ENCODE measurements at places on chromosomes 2 and 18. TPM values are rescaled to one million over a fixed set of nuclear protein-coding genes. Genes with fewer than 3 reads are reported as not detected.
A peak's percentile ranks its signal among the peaks of the same experiment; 100 is the strongest.

- H3K36me3 ChIP-seq: peaks cover 1% of the 10 kb centered on the region
- H3K4me1 ChIP-seq: no peaks in the 10 kb centered on the region
- no peak for DNase-seq
- H3K27me3 ChIP-seq: peaks cover 25% of the 10 kb centered on the region
- no peak overlapping the region for H3K4me3 ChIP-seq
- H3K27ac ChIP-seq: no peak overlapping the region
These were observed 19.6 kb upstream of the YPEL5 start for GRCh38 chr2:30127016-30127893.

The TUBA4B gene
- not detected for total RNA-seq

- H3K4me3 ChIP-seq: no peak overlapping the region
- H3K27ac ChIP-seq: no peak overlapping the region
- no peak for DNase-seq
- H3K4me1 ChIP-seq: no peaks in the 10 kb centered on the region
- no peaks in the 10 kb centered on the region for H3K27me3 ChIP-seq
These were observed 83.1 kb downstream of the TPO start for GRCh38 chr2:1496359-1496821.

- H3K36me3 ChIP-seq: no peaks in the 10 kb centered on the region
- H3K27me3 ChIP-seq: no peaks in the 10 kb centered on the region
- no peak overlapping the region for H3K27ac ChIP-seq
- no peak overlapping the region for H3K4me3 ChIP-seq
These were observed 400.3 kb downstream of the NCKAP5 start for GRCh38 chr2:133167990-133168389.

The MC5R gene
- not detected for total RNA-seq

DNA sequence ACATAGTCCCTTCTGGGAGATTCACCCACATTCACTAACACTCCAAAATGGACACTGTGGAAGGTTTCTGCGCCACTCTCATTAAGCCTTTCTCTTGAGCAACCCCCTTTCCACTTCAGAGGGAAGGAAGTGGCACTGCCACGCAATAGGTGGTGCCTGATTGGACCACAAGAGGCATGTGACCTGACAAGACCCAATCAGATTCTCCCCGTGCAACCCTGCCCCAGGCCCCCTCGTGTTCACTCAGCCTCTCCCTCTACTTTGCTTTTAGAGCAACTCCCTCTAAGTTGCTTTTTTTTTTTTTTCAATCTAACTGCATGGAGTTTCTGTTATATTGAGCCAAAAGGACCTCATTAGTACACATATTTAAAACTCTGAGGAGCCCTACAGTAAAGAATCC is 158.0 kb downstream of the EN1 start:
- no peak for DNase-seq
- no peaks in the 10 kb centered on the region for H3K4me1 ChIP-seq
- no peaks in the 10 kb centered on the region for H3K36me3 ChIP-seq
- no peaks in the 10 kb centered on the region for H3K27me3 ChIP-seq

The PSMA8 gene
- total RNA-seq: 1.3 TPM

GRCh38 chr2:218363736-218364135 is 7.1 kb downstream of the CATIP start:
- no peak overlapping the region for H3K4me3 ChIP-seq
- no peak for DNase-seq
- peaks cover 10% of the 10 kb centered on the region for H3K27me3 ChIP-seq
- H3K4me1 ChIP-seq: peaks cover 16% of the 10 kb centered on the region
- H3K27ac ChIP-seq: no peak overlapping the region
- no peaks in the 10 kb centered on the region for H3K36me3 ChIP-seq

- H3K36me3 ChIP-seq: peaks cover 32% of the 10 kb centered on the region
- DNase-seq: no peak
- no peaks in the 10 kb centered on the region for H3K27me3 ChIP-seq
- no peak overlapping the region for H3K4me3 ChIP-seq
- H3K4me1 ChIP-seq: no peaks in the 10 kb centered on the region
These were observed 62.3 kb upstream of the CCDC195 start for GRCh38 chr2:224778474-224778877.

GRCh38 chr2:7609974-7610373 is 692.8 kb downstream of the RNF144A start:
- no peaks in the 10 kb centered on the region for H3K36me3 ChIP-seq
- no peak for DNase-seq
- H3K4me3 ChIP-seq: peak overlapping the region; percentile 20
- H3K27me3 ChIP-seq: no peaks in the 10 kb centered on the region

- H3K27ac ChIP-seq: no peak overlapping the region
- H3K27me3 ChIP-seq: peaks cover 9% of the 10 kb centered on the region
- DNase-seq: no peak
- H3K36me3 ChIP-seq: no peaks in the 10 kb centered on the region
These were observed 35.5 kb upstream of the GNAL start for GRCh38 chr18:11653521-11653920.

The IGFBP2 gene
- total RNA-seq: 115 TPM

DNA sequence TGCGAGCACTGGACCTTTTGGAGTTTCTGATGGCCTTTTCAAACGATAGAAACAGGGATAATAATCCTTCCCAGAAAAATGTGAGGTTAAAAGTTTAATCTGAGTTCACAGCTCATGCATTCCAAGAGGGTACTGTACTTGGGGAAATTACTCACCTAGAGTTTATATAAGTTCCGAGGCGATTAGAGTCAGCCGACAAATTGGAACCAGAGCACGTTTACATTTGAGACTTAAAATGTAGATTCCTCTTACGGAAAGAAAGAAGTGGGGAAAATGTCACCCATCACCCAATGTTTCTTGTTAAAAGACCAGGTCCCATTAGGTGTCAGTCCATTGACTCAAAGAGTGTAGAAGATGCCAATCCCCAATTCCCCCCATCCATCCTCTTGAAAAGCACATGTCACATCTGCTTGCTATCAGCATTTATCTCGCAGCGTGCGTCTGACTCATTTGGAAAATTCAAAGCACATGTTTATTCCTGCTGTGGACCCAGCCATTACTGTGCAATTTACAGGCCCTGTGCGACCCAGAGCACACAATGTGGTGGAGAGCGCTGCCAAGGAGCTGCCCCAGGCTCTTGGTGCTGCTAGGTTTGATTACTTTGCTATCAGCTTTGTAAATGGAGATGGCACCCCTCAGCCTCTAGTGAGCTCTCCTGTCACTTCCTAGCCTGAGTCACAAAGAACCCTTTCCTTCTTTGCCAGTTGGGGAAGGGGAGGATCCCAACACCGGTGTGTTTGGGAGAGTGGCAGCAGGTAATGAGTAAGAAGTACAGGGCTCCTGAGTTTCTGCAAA is 104.8 kb downstream of the COLEC12 start:
- no peak overlapping the region for H3K27ac ChIP-seq
- peaks cover 23% of the 10 kb centered on the region for H3K27me3 ChIP-seq
- H3K4me1 ChIP-seq: no peaks in the 10 kb centered on the region
- no peak for DNase-seq
- no peak overlapping the region for H3K4me3 ChIP-seq

DNA sequence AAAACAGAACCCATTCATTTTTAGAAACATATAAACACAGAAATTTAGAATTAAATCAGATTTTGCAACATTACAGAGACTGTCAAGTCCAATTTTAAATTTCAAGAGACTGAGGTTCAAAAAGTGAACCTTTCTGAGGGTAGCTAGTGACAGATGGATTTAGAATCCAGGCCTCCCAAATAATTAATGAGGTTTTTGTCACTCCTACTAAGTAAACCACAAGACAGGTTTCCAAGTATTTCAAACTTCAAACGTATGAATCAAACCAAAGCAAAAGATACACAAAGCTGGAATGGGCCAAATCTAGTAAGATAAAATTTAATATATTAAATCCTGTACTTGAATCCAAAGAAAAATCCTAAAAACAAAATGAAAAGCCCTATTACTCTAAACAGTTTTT is 25.3 kb downstream of the PPP4R3B start:
- no peak for DNase-seq
- no peaks in the 10 kb centered on the region for H3K27me3 ChIP-seq
- H3K4me1 ChIP-seq: peaks cover 20% of the 10 kb centered on the region
- no peak overlapping the region for H3K27ac ChIP-seq

DNA sequence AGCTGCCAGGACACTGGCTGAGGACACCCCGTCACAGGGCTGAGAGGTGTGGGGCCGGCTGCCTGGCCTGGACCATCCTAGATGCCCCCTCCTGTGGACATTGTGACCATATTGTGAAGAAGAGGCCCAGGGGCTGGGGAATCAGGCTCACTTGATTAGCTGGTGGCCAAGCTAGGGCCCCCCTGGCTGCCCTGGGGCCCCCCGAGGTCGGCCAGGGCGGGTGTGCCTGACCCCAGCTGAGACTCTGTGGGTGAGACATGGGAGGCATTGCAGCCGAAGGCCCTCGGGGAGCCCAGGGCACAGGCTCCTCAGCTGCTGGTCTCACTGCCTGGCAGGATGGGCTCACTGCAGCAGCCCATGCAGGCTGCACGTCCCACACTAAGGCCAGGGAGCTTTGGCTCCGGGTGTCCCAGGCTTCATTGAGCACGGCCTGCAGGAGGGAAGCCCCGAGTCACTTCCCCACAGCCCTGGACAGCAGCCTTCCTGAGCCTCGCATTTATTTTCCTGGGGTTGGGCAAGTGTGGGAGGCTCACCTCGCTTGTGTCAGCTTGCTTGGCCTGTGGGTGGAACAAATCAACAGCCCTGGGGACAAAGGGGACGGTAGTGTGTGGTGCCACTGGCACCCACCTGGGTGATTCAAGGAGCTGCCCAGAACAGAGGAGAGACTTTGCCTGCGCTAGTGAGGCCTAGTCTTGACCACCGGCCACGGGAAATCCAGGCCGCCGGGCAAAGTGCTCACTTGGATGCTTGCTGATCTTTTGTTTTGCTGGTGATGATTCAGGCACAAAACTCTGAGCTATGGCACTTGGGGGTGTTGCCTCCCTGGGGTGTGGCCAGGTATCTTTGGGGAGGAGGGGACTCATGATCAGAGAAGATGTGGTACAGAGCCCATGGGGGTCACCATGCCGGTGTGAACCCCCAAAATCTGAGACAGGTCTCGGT is 1.3 kb downstream of the GAL3ST2 start:
- no peaks in the 10 kb centered on the region for H3K4me1 ChIP-seq
- DNase-seq: no peak
- H3K36me3 ChIP-seq: no peaks in the 10 kb centered on the region
- H3K27me3 ChIP-seq: peaks cover 2% of the 10 kb centered on the region

DNA sequence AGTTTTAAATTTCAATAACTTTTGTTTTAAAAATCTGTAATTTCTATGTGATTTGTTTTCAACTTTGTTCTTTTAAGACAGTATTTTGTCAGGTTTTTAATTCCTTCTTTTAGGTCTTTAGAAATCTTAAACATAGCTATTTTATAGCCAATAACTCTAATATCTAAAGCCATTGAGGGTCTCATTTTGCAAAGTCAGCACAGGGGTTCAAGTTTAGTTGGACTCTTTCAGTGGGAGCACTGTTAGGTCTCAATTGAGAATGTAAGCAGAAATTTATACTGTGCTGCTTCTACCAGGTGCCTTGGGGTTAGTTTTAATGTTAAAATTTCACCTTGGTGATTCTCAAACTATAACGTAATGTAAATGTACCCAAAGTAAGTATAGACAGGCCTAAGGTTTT is 105.3 kb upstream of the DNMT3A start:
- no peak overlapping the region for H3K4me3 ChIP-seq
- peaks cover 22% of the 10 kb centered on the region for H3K36me3 ChIP-seq

- DNase-seq: no peak
- H3K4me1 ChIP-seq: peaks cover 5% of the 10 kb centered on the region
- H3K36me3 ChIP-seq: no peaks in the 10 kb centered on the region
- peaks cover 26% of the 10 kb centered on the region for H3K27me3 ChIP-seq
- H3K27ac ChIP-seq: no peak overlapping the region
These were observed 139.7 kb downstream of the BCL11A start for GRCh38 chr2:60413814-60414168.

DNA sequence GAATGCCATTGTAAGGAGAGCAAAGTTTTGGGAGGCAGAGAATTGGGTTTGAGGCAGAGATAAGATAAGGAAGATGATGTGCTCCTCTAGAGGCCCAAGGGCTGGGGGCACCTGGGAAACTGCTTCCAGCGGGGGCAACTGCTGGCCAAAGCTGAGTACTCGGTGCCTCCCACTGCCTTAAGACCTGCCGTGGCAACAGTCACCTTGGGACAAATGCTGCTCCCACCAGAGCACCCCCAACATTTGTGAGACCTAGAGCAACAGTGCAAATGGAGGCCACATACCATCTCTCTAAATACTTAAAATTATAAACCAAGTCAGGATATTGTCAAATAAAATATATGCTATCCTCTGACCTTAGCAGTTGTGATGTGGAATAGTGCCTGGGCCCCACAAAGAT is 127.1 kb downstream of the CAPN13 start:
- DNase-seq: no peak
- no peaks in the 10 kb centered on the region for H3K27me3 ChIP-seq
- H3K4me3 ChIP-seq: no peak overlapping the region
- H3K27ac ChIP-seq: no peak overlapping the region
- H3K4me1 ChIP-seq: no peaks in the 10 kb centered on the region

GRCh38 chr18:44781886-44782285 is 101.2 kb downstream of the SETBP1 start:
- H3K27ac ChIP-seq: no peak overlapping the region
- peaks cover 3% of the 10 kb centered on the region for H3K4me1 ChIP-seq
- H3K4me3 ChIP-seq: no peak overlapping the region
- no peak for DNase-seq
- no peaks in the 10 kb centered on the region for H3K36me3 ChIP-seq

DNA sequence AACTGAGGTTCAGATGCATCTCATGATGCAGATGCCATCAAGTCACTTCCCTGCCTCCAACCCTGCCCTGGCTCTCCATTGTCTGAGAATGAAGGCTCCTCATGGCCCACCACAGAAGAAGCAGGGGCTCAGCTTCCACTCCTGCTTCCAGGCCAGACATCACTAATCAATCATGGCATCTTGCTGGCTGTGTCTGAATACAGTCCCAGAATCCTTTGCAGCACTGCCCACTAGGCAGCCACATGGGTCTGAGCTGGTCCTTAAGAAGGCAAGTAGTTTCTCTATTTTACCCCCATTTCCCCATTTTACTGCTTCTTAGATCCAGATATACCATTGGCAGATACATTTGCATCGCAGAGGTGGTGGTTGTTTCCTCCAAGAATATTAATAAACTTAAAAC is 7.3 kb downstream of the ASPRV1 start:
- peaks cover 29% of the 10 kb centered on the region for H3K27me3 ChIP-seq
- H3K4me3 ChIP-seq: no peak overlapping the region
- DNase-seq: no peak
- H3K36me3 ChIP-seq: no peaks in the 10 kb centered on the region
- no peak overlapping the region for H3K27ac ChIP-seq
- H3K4me1 ChIP-seq: peaks cover 6% of the 10 kb centered on the region

DNA sequence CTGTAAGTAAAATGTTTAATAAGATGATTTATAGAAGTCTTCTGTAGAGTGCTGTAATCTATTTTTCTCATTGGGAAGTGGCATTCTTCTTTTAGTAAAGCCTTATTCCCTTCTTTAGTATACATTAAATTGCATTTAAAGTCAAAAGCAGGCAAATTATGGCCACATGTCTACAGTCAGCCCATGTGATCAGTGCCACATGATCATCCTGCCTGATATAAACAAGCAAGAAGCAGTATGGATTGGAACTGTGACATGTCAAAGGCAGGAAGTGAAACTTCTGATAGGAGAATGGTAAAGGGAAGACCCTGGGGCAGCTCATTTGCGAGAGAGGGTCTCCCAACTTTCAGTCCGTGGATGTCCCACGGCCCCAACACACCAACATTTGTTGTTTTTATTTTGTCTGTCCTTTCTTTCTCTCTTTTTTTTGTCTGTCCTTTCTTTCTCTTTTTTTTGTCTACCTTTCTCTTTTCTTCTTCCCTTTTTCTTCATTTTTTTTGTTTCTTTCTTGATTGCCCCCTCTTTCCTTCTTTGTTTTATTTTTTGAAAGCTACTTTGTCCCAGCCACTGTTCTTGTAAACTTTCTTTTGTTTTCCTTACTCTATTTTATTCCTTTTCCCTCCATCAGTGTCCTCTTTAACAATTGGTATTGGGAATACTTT is 154.9 kb downstream of the DTNA start:
- H3K4me1 ChIP-seq: peaks cover 32% of the 10 kb centered on the region
- no peaks in the 10 kb centered on the region for H3K36me3 ChIP-seq
- DNase-seq: no peak
- no peak overlapping the region for H3K4me3 ChIP-seq
- H3K27ac ChIP-seq: peak overlapping the region; percentile 69

Data from activated naive CD8-positive, alpha-beta T cell treated with anti-CD3 and anti-CD28 coated beads, Interleukin-2, amount 10 ng/mL, durations not matched to agents 7 days and 5 days (primary cell).